ENCODE measurements at places on chromosomes 1 and 21. TPM values are rescaled to one million over a fixed set of nuclear protein-coding genes. Genes with fewer than 3 reads are reported as not detected.

The IL10RB gene
- 11.1 TPM for total RNA-seq

The CD1B gene
- total RNA-seq, result not detected

DNA sequence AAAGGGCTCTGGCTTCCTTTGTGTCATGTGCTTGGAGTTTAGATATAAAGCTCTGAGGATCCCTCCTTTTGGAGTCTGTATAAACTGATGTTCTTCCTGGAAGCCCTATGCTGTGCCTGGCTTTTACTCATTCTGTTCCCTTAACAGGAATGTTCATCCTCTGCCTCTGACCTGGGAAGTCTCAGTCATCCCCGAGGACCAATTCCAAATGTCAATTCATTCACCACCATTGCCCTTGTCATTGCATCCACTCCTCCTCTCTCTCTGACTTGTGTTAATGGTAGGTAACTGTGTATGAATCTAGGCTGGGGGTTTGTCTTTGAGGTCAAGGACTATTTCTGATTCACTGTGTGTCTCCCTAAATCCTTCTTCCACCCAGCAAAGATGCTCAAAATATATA, 204.2 kb upstream of the CAMK1G start:
- no peak overlapping the region for H3K27ac ChIP-seq
- no peaks in the 10 kb centered on the region for H3K36me3 ChIP-seq
- H3K27me3 ChIP-seq, result peaks cover 2% of the 10 kb centered on the region
- DNase-seq, result no peak
- no peak overlapping the region for H3K4me3 ChIP-seq
- H3K4me1 ChIP-seq, result no peaks in the 10 kb centered on the region

- peaks cover 1% of the 10 kb centered on the region for H3K4me1 ChIP-seq
- H3K4me3 ChIP-seq, result no peak overlapping the region
- no peak overlapping the region for H3K27ac ChIP-seq
- no peak for DNase-seq
- no peaks in the 10 kb centered on the region for H3K36me3 ChIP-seq
Observed at GRCh38 chr1:8337776-8338525, 20.0 kb downstream of the SLC45A1 start.

DNA sequence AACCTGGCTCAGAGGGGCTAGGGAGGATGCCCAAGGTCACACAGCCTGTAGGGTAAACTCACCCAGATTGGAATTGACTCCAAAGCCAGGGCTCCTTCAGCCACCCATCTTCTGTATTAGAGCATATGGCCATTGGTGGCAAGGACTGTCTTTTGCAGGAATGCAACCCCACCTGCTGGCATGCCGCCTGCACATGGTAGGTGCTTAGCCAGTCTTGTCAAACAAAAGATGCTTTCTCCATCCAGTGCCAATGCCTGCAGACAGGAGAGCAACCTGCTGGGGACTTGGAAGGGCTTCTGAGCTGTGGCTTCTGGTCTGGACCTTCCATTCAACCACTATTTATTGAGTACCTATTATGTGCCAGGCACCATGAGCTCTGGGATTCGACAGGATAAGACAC, 95.3 kb upstream of the TMEM51 start:
- no peaks in the 10 kb centered on the region for H3K36me3 ChIP-seq
- no peak overlapping the region for H3K4me3 ChIP-seq
- H3K4me1 ChIP-seq, result no peaks in the 10 kb centered on the region
- H3K27ac ChIP-seq, result no peak overlapping the region
- DNase-seq, result no peak
- no peaks in the 10 kb centered on the region for H3K27me3 ChIP-seq

DNA sequence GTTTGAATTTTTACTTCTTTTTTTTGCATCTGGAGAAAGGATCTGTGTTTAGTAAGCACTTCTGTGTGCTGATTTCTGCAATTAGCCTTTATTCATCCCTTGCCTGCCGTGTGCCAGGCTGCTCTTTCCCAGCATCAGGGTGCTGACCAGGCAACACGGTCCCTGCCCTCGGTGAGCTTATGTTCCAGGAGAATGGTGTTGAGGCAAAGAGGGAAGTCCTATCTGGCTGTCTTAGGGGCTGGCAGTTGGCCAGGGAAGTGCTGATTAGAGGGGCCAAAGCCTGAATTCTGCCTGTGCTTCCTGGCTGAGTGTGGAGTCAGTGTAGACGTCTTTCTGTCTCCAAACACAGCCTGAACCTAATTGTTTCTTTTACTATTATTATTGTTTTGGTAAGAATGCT, 187.1 kb downstream of the CAMTA1 start:
- H3K27ac ChIP-seq, result no peak overlapping the region
- DNase-seq, result no peak
- no peaks in the 10 kb centered on the region for H3K27me3 ChIP-seq
- H3K4me3 ChIP-seq, result no peak overlapping the region
- no peaks in the 10 kb centered on the region for H3K36me3 ChIP-seq

Data from A673 (cell line).